ENCODE measurements at places on chromosomes 2 and 18. TPM values are rescaled to one million over a fixed set of nuclear protein-coding genes. Genes with fewer than 3 reads are reported as not detected.

- peak; percentile 60 for DNase-seq
These were observed 42.5 kb downstream of the LRRC30 start for GRCh38 chr18:7273301-7273921.

GRCh38 chr2:52686935-52687334 lies 1080.7 kb upstream of the CHAC2 start:
- no peak for DNase-seq

SERPINB7 gene
- 0.22 TPM for total RNA-seq

DNA sequence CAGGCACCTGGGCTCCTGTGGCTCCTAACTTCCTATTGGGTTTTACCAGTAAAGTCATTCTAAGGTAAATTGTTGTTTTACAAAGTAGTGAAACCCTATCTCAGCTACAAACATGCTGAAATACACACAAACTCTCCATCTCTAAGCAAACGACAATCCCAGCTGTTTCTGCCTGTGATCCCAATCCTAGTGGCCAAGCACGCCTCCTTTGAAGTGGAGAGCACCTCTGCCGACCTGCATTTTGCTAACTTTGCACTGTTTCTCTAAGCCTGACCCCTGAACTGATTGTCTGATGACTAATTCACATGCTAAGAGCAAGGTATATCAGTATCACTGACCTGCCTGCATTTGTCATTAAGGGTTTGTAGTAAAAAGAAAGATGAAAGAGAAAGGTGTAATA lies 124.3 kb downstream of the PAX3 start:
- DNase-seq: no peak

DNA sequence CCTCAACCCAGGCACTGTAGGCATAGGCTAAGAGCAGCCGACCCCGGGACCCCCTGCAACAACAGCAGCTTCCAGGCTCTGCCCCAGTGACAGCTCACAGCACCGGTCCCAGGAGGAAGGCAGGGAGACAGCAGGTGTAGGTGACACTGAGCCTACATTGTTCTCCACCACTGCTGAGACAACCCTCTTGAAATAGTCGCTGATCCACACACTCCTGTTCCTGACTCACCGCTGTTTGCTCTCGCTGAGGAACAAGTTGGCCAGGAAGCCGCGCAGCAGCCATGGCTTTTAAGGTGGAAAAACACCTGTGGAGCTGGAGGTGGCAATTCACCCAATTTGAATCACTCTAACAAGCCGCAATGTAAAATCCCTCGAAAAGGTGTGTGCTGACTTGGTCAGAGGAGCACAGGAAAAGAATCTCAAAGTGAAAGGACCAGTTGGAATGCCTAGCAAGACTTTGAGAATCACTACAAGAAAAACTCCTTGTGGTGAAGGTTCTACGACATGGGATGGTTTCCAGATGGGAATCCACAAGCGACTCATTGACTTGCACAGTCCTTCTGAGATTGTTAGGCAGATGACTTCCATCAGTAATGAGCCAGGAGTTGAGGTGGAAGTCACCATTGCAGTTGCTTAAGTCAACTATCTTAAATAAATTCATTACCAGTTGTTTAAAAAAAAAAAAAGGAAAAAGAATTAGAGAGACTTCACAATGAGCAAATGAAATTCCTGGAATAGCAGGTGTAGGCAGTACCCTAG lies 167.5 kb downstream of the ARL4C start:
- no peak for DNase-seq

CSRNP3 gene
- 0.44 TPM for total RNA-seq

GRCh38 chr2:32683520-32684086 lies 55.8 kb downstream of the TTC27 start:
- DNase-seq: peak; percentile 90

DNA sequence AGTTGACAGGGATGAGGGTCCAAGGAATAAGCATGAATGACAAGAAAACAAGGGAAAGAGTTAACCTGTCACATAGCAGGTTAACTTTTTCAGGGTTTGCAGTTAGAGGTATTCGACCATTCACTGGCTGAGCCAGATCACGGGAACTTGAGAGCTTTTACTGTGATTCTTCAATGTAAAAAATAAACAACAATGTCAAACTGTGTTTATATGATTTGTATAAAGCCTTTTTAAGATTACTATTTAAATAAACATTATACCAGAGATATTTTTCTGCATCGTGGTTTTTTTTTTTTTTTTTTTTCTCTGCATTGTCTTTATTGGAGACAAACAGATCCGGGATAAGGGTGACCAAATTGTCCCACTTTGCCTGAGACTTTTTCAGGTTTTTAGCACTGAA lies 115.6 kb downstream of the NRP2 start:
- no peak for DNase-seq

DNA sequence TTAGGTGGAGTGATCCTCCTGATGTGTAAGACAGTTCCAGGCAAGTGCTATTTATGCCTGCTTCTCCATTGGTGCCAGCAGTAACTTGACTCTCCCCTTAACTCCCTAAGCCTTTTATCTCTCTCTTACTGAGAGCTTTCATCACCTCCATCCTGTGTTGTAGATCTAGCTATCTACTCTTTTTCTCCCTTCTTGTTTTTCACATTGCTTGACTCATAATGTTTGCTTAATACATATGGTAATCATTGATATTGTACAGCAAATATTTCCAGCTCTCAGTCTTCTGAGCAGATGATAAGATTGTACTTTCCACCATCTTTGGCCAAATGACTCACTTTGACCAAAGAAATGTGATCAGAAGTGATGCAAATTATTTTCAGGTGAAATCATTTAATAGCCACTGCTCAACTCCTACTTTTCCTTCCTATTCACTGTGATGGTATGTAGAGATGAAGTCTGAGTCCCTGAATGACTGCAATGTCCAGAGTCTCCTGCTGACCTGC lies 165.0 kb downstream of the PLCL1 start:
- DNase-seq: no peak

DNA sequence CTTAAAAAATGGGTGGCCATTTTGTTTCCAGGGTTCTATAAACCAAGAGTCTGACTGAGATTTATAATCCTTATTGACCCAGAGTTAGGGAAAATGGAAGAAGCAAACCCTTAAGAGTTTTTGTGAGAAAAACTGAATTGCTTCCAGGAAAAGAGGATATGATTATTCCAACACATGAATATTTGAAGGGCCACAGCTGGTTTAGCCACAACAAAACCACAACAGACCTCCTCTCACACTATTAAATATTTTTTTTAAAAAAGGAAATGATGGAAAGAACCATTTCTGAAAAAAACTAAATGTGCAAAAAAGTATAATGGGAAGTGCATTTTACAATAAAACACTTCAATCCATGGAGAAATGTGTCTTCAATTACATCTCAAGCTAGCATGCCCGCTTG lies 182.7 kb downstream of the ETAA1 start:
- no peak for DNase-seq

TUBA3E gene
- not detected for total RNA-seq

NETO1 gene
- not detected for total RNA-seq

TRABD2A gene
- 0.99 TPM for total RNA-seq

Measured in lung microvascular endothelial cell (primary cell).